Glomerular endothelial cell (primary cell): ENCODE measurements at places on chromosomes 12 and 14. TPM values are rescaled to one million over a fixed set of nuclear protein-coding genes. Genes with fewer than 3 reads are reported as not detected.

DNA sequence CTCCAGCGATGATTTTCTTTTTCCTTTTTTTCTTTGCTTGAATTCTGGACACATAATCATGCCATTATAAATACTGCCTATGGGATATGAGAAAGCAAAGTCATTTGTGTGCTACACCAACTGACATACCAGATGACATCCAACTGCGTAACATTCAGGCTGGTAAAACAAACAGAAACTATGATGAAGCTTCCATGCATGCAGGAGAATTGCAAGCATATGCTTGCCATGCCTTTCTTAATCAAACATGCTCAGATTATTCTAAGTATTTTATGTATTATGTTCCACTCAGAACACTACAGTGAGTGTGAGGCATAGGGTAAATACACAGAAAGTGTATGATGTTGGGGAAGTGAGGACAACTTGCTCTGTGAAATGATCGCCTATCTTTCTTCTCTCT lies 97.4 kb downstream of the C12orf50 start:
- no peak for DNase-seq

DNA sequence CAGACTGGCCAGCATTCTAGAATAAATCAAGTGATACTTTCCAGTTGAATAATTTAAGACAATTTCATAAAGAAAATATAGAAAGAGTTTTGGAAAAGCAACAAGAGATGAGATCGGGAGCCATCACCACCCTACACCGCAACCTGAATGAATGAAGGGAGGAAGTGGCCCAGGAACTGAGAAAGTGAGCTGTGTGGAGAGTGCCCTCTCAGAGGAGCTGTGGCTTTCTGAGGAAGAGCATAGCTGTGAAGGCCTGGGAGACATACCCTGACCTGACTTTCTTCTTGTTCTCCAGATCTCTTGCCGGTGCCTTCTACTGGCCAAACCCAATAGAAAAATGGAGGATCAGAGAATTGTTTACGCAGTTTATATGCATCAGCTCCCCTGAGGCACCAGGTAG lies 79.3 kb upstream of the TSPAN8 start:
- DNase-seq, result no peak

- DNase-seq, result no peak
Observed at GRCh38 chr12:80178846-80179245, 79.5 kb downstream of the OTOGL start.

- no peak for DNase-seq
Observed at GRCh38 chr12:104938371-104938770, 19.7 kb downstream of the SLC41A2 start.

- no peak for DNase-seq
Observed at GRCh38 chr14:84288781-84289180, 1241.2 kb upstream of the FLRT2 start.

DNA sequence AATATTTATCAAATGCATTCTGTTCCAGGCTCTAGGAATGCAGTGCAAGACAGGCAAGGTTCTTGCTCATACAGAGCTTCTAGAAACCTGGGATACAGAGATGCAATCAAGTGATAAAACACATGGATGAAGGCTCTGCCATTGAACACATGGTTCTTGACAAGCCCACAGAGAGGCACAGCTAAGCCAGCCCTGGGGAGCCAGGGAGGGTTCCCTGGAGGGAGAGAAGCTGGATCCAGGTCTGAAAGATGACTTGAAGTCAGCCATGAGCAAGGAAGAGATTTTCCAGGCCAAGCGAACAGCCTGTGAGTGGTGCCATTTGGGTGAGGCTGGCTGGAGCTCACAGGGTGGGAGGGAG lies 66.2 kb downstream of the IRF2BPL start:
- DNase-seq, result no peak

GRCh38 chr12:69906411-69907216 lies 81.6 kb downstream of the MYRFL start:
- no peak for DNase-seq

GRCh38 chr12:79151956-79152355 lies 287.4 kb downstream of the SYT1 start:
- no peak for DNase-seq

DNA sequence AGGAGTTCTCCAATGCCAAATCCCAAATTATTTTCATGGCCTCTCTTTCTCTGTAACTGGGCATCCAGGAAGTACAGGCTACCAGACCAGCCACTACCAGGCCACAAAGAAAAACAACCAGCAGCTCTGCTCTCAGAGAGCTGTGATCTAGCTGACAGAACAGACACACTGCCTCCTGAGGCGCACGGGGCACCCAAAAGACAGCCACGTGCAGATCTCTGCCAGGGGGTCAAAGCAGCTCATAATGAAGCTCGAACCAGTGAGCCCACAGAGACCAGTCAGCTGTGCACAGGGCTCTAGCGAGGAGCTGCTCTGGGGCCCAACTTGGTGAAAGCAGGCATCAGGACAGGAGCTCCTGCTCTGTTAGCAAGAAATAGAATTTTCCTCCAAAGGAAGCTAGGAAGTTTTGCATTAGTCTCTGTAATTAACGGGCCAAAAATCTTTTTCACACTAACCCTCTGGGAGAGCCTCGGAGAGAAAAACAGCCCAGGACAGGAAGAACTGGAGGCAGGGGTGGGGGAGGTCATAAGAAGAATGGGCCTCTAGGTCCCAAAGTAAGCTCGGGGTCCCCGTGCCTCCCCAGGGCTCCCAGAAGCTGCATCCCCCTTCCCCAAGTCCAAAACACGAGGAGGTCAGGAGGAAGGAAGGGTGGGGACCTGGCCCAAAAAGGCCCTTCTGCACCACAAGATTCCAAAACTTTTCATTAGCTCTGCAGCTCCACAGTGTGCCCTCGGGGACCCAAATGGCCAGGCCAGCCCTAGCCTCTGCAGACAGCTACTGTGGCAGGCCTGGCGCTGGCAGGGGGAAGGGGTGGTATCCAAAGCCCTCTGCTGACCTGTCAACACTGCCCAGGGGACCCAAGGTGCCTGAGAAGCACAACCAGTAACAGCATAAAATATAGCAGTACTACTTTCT lies 30.2 kb downstream of the ACTN1 start:
- DNase-seq, result no peak

- no peak for DNase-seq
Observed at GRCh38 chr12:108657130-108657745, 23.5 kb upstream of the SELPLG start.

- no peak for DNase-seq
Observed at GRCh38 chr12:49126852-49127763, 4.1 kb downstream of the TUBA1B start.

DNA sequence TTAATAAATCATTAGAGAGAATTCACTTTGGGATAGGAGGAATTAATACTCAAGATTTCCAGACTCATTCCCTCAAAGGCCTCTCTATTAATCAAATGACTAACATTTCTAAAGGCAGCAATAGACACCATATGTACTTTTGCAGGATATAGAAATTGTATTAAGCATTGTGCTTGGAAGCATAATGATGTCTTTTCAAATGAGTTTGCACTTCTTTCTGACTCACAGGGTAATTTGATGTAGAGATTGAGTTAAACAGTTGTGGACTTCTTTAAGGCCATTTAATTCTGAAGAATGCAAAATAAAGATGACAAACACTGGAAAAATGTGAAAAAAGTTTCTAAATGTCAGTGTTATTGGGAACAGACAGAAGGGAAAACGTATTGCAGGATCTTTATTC lies 63.4 kb upstream of the CSRP2 start:
- no peak for DNase-seq

DNA sequence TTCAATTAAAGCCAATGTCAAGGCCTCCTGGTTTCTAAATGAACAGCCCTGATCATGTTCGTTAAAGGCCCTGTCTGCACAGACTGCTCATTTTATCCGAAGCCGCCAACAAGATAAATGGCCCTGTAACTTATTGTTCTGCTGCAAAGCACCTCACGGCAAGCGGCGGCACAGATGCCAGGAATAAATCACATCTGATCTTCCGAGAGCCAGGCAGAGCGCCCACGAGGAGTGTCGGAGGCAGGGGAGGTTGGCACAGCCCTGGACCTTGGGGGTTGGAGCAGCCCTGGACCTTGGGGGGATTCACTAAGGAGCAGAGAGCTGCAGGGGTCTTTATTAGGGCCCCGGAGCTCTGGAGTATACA lies 110.5 kb downstream of the SCARB1 start:
- no peak for DNase-seq

DNA sequence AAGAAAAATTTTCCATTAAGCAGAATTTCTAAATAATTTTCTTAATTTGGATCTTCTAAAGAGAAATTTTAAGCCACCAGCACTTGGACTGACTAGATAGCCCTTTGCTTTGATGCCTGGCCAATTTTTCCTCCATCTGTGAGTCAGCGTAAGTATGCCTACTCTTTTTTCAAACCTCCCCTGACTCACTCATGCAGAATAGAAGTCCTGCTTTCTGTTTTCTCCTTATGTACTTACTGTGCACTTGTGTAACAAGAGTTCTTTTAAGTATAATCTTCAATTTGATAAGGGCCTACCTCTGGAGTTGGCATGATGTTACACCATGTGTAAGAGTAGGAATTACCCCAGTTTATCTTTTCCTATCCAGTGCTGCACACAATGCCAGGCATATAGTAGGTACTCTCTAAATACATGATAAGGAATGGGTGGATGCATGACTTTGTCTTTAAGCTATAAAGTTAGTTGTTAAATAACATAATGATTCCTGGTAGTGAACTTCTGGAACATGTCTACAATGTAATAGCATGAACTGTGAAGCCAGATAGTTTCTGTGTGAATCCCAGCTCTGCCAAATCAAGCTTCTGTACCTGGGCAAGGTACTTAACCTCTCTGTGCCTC lies 329.6 kb downstream of the TMTC2 start:
- DNase-seq, result no peak

GRCh38 chr14:56023661-56024081 lies 94.5 kb upstream of the PELI2 start:
- DNase-seq, result no peak

- DNase-seq, result no peak
Observed at GRCh38 chr12:21559855-21560569, 33.9 kb downstream of the SPX start.

GRCh38 chr12:42473561-42473960 lies 116.0 kb downstream of the PRICKLE1 start:
- DNase-seq, result no peak

DNA sequence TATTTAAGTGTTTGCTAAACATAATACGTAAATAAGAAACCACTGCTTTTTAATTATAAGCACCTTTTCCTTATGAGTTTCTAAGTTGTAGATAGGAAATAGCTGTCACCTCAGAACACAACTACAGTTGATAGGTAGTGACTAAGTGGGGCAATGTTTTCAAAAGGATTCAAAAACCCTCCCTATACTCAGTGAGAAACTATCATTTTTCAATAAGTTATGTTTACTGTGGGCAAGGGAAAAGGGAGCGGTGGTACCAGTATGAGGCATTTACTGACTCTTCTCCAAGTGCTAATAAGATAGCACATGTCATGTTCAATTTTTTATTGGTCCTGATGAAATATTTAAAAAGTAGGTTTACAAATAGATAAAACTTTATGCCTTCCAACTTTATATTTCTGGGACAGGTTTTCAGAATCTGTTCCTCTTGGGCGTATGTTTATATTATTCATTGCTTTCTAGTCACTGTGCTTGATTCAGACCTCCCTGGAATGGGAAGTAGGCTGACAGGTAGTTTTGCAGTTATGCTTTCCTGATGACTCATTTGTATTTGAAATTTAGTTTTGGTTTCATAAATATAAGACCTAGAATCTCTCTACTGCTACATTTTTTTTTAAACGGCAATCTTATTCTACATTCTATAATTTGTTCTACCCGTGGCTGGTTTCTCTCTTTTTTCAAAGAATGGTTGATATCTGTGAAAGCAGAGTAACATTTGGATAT lies 153.1 kb downstream of the TMEM117 start:
- no peak for DNase-seq

DNA sequence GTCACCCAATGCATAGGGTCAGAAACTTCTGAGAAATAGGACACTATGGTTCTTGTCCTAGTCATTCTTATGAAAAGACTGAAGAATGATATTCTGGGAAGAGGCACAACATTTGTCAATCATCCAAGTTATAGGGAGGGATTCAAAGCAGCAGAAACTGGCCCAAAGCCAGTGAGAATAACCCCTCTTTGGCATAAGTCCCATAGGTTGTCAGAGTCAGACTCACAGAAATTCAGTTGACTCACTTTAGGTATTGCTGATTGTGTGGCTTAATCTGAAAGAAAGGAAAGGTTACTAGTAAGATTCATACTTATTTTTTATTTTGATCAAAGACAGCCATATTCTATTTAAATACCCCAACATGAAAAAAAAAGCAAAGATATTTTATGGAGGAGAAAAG lies 151.0 kb downstream of the SRGAP1 start:
- no peak for DNase-seq

DNA sequence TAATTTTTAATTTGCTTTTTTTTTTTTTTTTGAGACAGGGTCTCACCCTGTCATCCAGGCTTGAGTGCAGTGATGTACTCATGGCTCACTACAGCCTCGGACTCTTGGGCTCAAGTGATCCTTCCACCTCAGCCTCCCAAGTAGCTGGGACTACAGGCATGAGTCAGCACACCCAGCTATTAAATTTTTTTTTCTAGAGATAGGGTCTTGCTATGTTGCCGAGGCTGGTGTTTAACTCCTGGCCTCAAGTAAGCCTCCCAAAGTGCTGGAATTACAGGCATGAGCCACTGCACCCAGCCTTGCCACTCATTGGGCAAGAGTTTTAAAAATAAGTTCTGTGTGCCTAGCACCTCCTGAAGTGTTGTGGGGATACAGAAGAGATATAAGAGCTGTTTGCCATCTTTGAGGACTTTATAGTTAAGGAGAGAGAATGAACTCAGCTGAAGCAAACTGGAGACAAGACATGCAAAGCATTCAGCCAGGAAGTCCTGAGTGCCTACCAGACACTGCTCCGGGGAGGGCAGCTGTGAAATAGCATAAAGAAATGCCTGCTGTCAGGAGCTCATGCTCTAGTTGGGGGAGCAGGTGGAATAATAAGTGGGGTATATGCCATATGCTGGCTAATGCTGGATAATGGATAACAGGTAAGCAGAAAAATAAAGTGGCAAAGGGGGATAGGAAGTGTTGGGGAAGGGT lies 15.0 kb upstream of the EMP1 start:
- no peak for DNase-seq

DNA sequence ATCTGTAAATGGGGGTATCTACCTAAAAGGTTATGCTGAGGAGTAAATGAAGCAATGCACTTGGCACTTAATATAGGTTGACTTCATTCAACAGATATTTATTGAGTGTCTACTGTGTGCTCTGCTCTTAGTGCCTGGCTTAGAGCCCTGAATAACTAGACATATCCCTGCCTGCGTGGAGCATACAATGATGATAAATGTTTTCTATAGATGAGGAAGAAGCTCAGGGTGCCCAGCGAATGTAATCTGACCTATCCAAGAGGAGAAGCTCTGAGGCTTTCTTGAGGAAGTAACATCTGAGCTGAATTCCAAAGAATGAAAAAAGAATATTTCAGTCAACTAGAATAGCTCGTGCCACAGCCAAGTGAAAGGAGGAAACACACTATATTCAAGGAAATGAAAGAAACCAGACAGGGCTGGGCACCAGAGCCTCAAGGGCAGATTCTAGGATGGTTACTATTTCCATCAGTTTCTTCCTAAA lies 17.9 kb upstream of the HIGD1C start:
- no peak for DNase-seq

- DNase-seq, result no peak
Observed at GRCh38 chr12:100156731-100157426, 14.2 kb upstream of the BLTP3B start.

SLC25A29 gene
- 119 and 175 TPM in 2 replicates for total RNA-seq

CATSPERB gene
- total RNA-seq, result not detected in 2 replicates

CLEC14A gene
- total RNA-seq, result 318 and 389 TPM in 2 replicates

AQP6 gene
- not detected in 2 replicates for total RNA-seq

ARL6IP4 gene
- 189 and 247 TPM in 2 replicates for total RNA-seq

NFKBIA gene
- total RNA-seq, result 108 and 316 TPM in 2 replicates

CFAP73 gene
- not detected in 2 replicates for total RNA-seq

MMP19 gene
- 0.99 and 5.6 TPM in 2 replicates for total RNA-seq

IL25 gene
- not detected in 2 replicates for total RNA-seq

GSG1 gene
- 0.10 TPM in 1 of 2 replicates, not detected in the other for total RNA-seq

CLEC6A gene
- total RNA-seq, result not detected in 2 replicates

KCNK13 gene
- not detected in 2 replicates for total RNA-seq

STON2 gene
- 3.4 and 6.4 TPM in 2 replicates for total RNA-seq
